Cardiac septum (tissue), 1 donor: ENCODE measurements at places on chromosomes 4 and X. TPM values are rescaled to one million over a fixed set of nuclear protein-coding genes. Genes with fewer than 3 reads are reported as not detected.

DNA sequence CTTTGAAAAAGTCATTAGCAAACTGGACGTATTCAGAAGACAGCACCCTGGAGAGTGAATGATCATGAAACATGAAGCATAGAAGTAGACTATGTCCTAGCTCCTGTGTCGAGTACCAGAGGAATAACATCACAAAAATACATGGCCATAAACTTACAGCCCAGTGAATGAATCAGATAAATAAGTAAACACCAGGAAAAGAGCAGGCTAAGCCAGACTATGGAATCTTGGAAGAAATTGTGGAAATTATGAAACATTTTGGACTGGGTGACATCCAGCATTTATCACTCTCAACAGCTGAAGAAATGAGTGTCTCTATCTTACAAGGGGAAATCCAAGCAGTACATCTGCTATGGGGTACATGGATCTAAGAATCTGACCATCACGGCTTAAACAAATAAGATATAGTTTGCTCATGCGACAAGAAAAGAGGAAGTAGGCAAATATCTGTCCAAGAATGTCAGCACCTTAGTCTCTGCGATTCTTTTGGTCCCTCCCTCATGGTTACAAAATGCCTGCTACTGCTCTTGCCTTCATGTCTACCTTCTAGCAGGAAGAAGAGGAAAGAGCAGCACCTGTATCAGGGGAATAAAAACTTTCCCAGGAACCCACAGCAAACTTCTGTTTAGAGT is 481.5 kb downstream of the BCOR start:
- DNase-seq = no peak

DNA sequence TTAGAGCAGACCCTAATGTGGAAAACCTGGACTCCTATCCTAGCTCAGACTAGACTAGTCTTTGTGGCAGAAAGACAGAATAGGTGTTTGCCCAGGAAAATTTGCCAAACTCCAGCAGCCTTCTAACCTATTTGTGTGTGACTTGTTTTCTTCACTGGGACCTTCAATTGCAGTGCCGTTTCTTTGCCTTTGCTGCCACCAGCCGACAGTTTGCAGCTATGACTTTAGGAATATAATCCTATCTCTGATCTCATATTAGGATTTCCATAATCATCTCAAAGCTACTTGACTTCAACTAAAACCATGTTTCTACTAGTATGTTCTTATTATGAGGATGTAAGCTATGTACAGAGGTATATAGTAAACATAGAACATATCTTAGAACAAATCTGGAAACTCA is 60.2 kb upstream of the PGAM4 start:
- no peak for DNase-seq

GRCh38 chr4:138535316-138535715 is 293.2 kb upstream of the SLC7A11 start:
- no peak for DNase-seq

DNA sequence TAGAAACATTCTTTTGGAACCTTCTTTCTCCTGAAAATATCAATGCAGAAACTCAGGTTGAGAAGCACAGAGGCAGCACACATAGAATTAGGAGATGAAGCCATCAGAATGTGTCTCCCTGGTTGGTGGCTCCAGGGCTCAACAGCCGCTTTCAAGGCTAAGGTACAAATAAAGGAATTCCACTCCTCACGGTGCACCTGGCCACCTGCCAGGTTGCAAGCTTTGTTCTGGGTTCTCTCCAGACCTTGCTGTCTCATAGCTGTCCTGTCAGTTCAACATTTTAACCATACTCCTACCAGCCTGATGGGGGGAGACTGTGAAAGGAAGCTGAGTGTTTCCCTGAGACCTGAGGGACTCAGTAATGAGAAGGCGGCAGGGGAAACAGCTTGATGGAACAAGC is 96.3 kb upstream of the HPF1 start:
- no peak for DNase-seq

GRCh38 chr4:7480423-7480822 is 45.7 kb upstream of the PSAPL1 start:
- no peak for DNase-seq

RAP1GDS1 gene
- total RNA-seq = 18.9 TPM

NEXMIF gene
- 0.13 TPM for total RNA-seq
